ENCODE measurements at places on chromosomes 11 and 22. TPM values are rescaled to one million over a fixed set of nuclear protein-coding genes. Genes with fewer than 3 reads are reported as not detected.
A peak's percentile ranks its signal among the peaks of the same experiment; 100 is the strongest.

Gene PGR
- 0.03 TPM for polyA plus RNA-seq

Gene OR56A1
- not detected for polyA plus RNA-seq

Gene KCNC1
- polyA plus RNA-seq: 1.5 TPM

GRCh38 chr11:103958475-103959215 is 77.8 kb upstream of the DDI1 start:
- DNase-seq: no peak

Gene USP2
- 10.4 TPM for polyA plus RNA-seq

GRCh38 chr22:48245196-48245485 is 1482.7 kb downstream of the TBC1D22A start:
- no peak for DNase-seq

Gene OSBPL5
- 20.5 TPM for polyA plus RNA-seq

GRCh38 chr11:765025-765801 is 12.1 kb downstream of the GATD1 start:
- no peak for DNase-seq

Gene TMPRSS4
- 30.2 TPM for polyA plus RNA-seq

Gene PAX6
- polyA plus RNA-seq: 0.15 TPM

DNA sequence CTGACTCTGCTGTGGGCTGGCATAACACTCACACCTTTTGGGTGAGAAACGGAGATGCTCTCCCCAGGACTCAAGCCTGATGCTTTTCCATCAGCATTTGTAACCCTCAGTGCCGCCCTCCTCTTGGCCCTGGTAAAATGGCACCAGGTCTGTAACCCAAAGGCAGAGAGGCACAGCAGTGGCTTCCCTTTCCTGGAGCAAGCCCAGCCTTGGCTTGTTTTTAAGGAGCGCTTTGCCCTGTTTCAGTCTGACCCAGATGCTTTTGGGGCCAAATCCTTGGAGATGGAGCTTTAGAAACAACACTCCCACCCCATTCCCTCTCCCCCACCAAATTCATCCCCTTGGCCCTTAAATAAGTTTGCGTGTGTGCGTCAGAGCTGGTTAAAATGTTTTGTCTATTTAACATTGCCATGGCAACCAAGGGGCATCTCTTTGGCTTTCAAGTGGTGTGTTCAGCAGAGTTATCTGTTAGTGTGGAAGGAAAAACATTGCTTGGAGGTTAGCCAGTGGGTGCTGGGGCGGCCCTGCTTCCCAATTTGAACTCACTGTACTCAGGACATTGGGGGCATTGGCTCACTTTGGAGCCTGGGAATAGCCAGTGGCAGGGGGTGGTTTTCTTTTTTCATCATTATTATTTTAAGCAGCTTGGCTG is 134.1 kb downstream of the NAV2 start:
- DNase-seq: no peak

GRCh38 chr11:125593114-125593820 is 615 bp downstream of the STT3A start:
- peak; percentile 8 for DNase-seq

Measured in left kidney (tissue), 8 donors.